IPS-NIHi11 (cell line): ENCODE measurements at places on chromosomes 12 and 14.

GRCh38 chr12:28191051-28192048 is 1.1 kb downstream of the CCDC91 start:
- peak; percentile 12 for DNase-seq

DNA sequence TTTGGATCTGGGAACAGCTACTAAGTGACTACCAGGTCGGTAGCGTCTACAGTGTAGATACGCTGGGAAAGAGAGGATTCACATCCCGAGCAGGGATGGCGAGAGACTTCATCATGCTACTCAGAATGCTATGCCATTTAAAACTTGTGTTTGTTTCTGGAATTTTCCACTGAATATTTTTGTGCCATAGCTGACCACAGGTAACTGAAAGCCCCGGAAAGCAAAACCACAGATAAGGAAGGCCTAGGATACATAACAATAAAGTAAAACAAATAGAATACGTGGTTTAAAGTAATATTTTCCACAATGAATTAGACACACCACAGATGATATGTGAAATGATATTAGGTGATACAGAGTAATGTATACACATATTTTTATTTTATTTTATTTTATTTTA is 7.9 kb upstream of the HCAR1 start:
- no peak for DNase-seq

GRCh38 chr12:115672086-115672485 is 605.4 kb downstream of the MED13L start:
- DNase-seq = no peak

DNA sequence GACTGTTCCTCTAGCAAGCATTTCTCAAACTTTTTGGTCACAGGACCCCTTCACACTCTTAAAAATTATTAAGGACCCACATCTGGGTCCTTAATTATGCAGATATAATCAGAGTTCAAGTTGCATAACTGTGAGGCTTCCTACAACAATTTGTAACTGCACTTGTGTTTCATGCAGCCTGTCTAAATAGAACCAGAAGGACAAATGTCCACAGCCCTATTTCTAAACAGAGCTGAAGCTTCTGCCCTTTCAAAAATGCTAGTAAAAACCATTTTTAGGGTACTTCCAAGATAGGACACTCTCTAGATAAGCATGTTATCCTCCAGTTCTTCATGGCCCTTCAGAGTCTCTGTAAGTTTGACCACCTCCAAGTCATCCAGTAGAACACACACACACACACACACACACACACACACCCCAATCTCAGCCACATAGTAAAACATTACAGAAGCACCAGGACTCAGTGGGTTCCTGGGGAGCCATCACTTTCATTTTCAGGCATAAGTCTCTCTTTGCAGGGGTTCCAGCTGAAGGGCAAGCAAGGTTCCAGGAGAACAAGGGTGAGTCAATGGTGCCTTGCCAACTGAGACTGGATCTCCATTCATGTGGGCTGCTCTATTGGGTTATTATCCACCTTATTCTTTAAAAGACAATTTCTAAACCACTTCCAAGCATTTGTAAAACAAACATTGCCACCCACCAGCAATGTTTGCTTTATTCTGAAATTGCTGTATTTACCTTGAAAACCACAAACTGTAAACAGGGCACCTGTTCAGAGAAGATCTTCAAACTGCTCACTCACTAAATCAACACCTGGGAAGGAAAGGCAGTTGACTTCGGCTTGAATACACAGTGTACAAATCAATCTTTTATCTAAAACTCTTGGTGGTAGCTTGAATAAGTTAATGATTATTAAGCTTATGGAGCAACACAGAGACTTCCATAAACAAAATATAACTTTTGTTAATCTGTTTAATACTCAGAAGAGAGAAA is 64.1 kb downstream of the ITPR2 start:
- no peak for DNase-seq

DNA sequence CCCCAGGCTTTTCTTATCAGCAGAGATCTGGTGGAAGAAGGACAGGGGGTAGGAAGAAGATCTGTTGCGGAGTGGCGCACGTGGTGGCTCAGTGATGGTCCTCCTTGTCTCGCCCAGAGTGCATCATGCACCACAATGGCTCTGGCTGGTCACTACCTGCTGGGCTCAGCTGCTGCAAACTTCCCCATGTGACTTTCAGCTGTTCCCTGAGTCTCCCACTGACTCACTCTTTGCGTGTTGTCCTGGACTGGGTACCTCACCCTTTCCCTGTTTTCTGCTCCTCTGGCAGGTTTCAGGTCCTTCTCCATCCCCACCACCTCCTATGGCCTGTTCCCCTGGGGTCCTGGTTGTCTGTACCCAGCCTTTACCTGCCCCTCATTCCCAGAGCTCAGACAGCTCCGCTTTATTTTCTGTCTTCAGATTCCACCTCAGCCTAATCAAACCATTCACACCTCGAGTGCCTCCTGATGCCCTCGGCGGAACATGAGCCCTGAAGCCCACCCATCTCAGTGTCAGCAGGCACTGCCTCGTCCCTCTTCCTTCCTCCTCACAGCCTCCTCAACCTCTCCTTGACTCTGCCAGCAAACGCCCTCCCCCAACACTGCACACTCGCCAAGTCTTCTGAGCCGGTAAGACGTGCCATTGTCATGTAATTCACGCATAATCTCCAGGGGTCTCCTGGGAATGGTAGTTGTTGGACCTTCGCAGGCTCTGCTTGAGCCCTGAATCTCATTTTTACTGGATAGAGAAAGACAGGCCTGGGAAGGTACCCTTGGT is 1.8 kb downstream of the C1R start:
- DNase-seq = peak; percentile 60

DNA sequence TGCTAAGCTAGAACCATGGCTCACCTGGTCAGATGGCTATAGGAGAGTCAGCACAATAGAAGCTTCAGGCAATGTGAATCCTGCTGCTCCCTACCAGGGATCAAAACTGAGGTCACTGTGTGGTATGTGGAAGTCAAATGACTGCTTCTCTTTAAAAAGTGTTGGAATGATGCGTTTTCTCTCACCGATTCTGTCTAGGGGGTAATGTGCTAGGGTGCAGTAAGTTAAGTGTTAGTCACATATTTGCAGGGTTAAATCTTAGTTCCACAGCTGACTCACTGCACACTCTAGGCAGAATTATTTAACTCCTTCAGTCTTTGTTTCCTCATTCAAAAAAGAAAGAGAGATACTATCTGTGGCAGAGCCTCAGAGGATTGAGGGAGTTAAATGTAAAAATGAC is 696.6 kb downstream of the DIO2 start:
- no peak for DNase-seq

GRCh38 chr14:68423686-68424085 is 369.2 kb downstream of the ZFP36L1 start:
- no peak for DNase-seq

- DNase-seq = no peak
Measured at GRCh38 chr12:45368841-45369489, 153.1 kb downstream of the ANO6 start.

DNA sequence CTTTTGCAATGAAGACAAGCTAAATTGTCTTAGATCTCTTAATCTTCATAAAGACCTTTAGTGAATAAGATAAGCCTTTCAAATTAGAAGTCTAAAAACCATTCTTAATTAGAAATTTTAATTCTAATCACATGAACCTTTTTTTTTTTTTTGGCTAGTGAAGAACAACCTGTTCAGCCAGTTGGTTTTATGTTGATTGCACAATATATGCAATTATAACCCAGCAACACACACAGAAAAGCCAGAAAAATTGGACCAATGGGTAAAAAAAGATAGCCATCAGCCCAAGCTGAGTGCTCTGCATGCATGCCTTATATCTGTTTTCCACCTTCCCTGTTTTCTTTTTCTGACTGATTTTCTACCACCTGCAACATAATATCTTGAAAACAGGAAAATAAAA is 252.2 kb downstream of the SYT10 start:
- no peak for DNase-seq

DNA sequence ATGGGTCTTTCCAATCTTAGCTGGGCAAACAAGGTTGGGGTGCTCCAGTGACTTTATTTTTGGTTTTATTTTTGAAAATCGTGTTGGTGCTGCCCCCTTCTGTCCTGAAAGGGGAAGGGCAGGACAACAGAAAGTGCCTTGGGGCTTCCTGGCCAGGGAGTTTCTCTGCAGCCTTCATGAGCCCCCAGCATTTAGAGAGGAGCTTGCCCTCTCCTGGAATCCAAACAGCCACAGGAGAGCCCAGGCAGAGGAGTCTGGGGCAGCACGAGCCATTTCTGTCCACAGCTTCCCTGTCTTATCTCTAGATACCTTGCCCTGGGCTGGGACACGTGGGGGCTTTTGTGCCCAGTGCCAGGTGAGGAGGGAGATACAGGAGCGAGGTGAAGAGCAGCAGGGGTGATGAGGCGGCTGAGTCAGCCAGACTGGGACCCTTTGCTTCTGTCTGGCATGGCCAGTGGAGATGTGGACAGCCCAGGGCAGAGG is 4.4 kb upstream of the C1RL start:
- DNase-seq = peak; percentile 68

GRCh38 chr14:62528296-62528695 is 517.0 kb downstream of the KCNH5 start:
- no peak for DNase-seq

DNA sequence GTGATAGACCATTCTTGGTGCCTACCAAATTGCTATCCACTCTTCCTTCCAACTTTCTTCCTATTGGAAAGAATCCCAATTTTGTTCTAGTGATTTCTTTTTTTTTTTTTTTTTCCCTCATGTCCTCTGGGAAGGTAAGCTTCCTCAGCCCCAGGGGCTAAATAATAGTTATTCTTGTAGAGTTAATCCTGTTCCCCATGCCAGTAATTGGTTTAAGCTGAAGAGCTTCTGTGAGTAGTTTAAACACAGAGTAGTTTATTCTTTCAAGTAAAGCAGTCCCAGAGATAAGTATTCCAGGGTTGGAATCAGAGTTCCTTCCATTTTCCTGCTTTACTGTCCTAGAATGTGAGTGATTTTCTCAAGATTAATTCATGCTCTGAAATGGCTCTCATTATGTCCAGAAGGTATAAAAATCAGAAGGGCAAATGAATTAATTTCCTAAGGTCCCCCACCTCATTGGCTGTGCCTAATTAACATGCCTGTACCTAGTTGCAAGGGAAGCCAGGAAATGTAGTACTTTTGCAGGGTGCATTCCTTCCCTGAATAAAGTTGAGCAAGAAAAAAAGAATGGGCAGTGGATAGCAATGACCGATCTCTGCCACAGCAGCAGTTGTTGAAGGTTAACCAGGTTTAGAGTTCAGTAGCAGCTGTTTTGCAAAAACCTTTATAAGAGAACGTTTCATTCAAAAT is 97.8 kb downstream of the PLEKHA5 start:
- DNase-seq = no peak

DNA sequence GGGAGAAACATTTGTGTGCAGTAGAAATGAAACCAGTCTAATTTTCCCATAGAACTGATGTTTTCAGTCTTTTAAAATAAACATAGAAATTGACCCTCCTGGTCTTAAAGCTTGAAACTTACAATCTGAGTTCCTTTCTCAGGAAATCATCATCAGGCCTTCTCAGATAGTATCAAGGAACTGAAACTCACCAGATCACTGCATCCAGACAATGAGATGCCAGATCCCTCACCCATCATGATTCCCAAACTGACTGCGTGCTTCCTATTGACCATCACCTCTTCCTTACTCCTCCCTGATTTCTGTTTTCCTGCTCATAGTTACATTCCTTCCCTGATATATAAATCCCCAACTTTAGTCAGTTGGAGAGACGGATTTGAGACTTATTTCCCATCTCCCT is 195.0 kb upstream of the AMIGO2 start:
- no peak for DNase-seq

GRCh38 chr14:104942586-104942985 is 17.9 kb downstream of the PLD4 start:
- DNase-seq = no peak

DNA sequence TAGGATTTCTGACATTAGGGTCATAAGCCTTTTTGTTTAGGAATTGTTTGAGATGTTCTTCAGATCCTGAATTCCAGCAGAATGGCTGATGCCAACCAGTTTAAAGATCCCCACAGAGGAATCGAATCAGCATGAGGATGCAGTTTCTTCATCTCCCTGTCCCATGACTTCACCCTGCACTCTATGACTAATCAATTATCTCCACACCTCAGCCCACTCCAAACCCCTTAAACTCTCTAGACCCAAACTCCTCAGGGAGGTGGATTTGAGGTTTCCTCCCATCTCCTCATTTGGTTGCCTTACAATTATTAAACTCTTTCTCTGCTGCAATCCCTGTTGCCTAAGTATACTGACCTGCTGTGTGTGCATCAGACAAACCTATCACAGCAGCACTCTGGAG is 86.5 kb upstream of the CRY1 start:
- no peak for DNase-seq

DNA sequence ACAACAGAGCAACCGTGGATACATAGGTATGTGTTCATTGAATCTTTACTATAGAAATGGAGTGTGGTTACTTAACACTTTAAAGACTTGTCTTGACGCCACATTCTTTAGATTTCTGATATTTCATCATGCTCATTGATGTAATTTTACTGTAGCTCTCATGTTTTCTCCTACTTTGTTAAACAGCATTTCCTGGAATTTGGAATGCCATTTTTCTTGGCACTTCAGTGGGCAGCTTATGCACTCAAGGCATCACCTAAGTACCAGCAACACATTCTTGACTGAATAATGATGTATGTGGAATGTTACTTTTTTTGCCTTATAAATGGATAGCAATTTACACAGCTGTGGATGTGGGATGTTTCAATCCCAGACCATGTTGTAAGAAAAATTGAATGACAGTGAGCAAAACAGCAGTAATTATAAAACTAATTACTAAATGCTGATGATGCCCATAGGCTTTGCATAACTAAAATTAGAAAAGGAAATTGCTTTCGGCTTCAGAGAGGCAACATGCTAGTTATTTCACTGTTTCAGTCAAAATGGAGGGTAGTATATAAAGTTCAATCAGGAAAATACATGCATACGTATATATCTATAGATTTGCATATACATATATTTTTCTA is 298.5 kb downstream of the NPAS3 start:
- DNase-seq = no peak

- DNase-seq = no peak
Measured at GRCh38 chr12:125131958-125132357, 66.7 kb downstream of the AACS start.

DNA sequence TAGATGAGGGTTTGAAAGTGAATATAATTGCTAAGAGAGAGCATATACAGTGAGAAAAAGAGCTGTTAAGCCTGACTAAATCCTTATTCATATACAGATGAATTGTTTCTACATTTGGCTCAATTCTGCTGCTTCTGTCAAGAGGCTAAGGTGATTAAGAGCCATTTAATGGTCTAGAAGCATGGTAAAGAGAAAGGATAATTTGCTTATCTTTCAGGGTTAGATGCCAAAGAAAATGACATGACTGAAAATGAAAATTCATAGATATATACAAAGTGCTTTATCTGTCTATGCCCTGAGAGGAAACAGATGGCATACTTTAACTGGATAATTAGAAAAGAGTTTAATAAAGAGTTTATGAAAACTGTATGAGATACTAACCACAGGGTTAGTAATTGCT is 834.9 kb downstream of the SLC6A15 start:
- DNase-seq = no peak

GRCh38 chr12:31772685-31773222 is 43.9 kb upstream of the AMN1 start:
- peak; percentile 46 for DNase-seq

GRCh38 chr12:69661386-69661785 is 37.7 kb downstream of the BEST3 start:
- DNase-seq = no peak
